HuH-7 (cell line): ENCODE measurements at places on chromosomes 12 and 14.

- peak; percentile 56 for DNase-seq
Measured at GRCh38 chr12:26853303-26854030, 20.5 kb upstream of the ITPR2 start.

DNA sequence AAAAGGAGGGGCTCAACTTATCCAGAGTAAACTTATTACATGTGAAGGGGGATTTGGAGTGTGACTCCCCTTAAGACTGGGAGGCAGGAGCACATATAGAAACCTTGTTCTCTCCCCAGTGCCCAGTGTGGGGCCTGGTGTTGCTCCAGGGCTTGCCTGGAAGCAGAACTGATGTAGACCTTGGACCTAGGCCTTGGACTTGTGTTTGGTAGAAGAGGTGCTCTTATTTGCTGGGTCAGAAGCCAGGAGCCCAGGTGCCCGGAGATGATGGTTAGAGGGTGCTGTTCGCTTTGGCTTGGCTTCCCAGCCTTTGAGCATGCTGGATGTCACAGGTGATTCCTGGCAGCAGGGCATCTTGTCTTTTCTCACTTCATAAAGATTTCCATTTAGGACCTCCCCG, 110.4 kb downstream of the SMOC1 start:
- no peak for DNase-seq

GRCh38 chr12:49917166-49917787, 13.6 kb upstream of the FAIM2 start:
- no peak for DNase-seq

DNA sequence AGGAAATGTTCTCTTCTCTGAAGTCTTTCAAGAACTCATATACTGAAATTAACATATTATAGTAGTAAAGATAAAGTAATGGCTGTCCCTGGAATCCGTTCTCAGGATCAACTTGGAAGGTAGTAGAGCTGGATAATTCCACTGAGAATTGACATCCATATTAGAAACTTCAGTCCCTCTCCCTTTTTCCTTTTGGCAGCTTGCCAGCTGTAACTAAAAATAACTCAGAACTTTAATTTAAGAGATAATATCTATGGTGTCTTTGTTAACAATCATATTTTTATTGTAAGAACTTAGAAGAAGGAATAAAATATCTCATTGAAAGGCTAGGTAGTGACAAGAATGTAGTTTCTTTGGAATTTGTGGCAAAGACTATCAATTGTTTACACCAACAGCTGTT, 61.4 kb upstream of the PLEKHA5 start:
- DNase-seq: no peak

- no peak for DNase-seq
Measured at GRCh38 chr14:68841016-68841809, 48.3 kb upstream of the ZFP36L1 start.

DNA sequence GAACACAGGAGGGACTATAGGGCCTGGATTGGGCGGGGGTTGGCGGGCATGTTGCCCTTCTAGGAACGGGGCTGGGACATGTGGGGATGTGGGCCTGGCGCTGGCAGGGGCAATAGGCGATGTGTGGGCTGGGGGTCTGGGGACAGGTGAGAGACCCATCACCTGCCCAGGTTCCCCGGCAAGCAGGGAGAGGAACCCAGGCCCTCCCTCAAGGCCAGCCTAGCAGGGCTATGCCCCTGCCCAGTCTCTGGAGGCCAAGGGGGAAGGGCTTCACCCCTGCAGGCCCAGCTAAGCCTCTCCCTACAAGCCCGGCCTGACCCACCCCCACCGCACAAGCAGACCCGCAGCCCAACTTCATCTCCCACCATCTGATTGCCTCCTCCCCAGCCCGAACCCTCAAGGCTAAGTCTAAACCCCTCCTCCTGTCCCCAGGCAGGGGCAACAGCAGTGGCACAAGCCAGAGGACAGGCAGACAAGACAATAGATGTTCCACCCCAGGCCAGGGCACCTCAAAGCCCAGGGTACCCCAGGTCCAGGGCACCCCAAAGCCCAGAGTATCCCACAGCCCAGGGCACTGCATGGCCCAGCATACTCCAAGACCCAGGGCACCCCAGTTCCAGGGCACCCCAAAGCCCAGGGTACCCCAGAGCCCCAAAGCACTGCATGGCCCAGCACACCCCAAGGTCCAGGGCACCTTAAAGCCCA, 6.5 kb downstream of the JAG2 start:
- DNase-seq: peak; percentile 44

DNA sequence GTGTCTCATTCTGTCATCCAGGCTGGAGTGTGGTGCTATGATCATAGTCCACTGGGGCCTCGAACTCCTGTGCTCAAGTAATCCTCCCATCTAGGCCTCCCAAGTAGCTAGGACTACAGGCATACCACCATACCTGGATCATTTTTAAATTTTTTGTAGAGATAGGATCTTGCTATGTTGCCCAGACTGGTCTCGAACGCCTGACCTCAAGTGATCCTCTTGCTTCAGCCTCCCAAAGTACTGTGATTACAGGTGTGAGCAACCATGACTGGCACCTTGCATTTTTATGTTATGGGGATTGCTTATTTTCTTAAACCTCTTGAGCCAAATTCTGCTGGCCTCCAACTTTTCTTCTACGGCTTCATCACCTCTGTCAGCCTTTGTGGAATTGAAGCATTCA, 26.9 kb downstream of the PRORP start:
- no peak for DNase-seq

GRCh38 chr14:95533822-95534221, 1.0 kb upstream of the GLRX5 start:
- no peak for DNase-seq

DNA sequence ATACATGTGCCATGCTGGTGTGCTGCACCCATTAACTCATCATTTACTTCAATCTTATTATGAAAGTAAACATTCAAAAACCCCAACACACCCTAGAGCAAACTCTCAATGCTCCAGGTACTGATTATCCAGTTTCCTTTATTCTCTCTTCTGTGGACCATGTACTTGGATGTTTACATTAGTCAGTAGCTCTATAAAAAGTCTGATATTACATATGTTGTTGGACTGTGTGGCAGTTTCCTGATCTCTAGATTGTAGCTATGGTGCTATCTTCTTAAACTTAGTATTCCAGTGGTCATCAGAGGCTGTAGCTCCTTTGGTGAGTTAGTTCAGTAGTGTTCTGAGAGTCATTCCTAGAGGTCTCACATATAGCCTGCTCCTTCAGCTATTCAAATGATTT, 25.1 kb upstream of the ITGA5 start:
- DNase-seq: no peak

DNA sequence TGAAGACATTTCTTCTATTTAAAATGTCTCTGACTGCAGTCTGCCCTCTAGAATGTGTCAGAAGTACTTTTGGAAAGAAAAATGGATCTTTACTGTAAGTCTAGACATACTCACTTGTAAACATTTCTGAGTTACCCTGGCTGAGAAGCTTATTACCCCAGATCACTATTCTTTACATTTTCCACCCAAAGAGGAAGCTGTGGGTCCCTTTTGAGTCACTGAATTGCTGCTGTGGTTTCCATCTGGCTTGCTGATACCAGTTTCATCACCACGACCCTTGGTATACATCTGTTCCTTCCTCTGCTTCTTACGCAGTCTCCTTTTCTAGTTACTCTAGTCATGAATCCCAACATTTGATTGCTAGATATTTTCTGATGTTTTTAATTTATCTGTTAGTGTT, 20.2 kb upstream of the CLEC4D start:
- DNase-seq: no peak

DNA sequence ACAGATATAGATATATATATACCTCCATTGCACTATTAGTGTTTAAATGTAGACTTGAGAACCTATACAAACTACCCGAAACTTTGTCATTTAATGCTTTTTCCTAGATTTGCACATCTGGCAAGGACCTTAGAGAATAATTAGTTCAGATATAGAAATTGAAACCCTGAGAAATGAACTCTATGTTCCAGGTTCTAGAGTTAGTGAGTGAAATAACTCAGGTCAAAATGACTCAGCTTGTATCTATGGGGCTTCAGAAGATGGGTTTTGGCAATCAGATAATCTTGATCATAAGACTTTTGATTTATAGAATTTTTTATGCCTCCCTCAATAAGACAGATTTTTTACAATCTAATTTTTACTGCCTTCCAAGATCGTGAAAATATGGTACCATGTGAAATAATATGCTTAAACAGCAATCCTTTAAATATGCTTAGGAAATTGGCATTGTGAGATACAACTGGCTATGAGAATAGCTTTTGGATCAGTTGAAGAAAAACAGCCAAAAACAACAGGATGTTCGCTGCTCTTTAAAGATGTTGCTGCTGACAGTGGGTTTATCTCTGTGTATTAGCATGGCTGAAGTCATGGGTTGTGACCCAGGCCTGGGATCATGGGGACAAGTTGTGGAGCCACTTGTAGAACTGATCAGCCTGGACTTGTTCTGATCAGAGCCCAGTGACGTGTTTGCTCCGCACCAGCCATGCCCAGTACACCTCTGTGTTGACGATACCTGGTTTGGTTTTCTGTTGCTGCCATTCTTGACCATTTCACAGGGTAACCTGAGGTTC, 63.6 kb downstream of the TTLL5 start:
- DNase-seq: no peak
